ENCODE measurements at places on chromosomes 5 and 9.

- DNase-seq, result no peak
Observed at GRCh38 chr9:83572524-83572923, 34.3 kb upstream of the FRMD3 start.

- DNase-seq, result no peak
Observed at GRCh38 chr5:173880306-173880985, 7.7 kb upstream of the CPEB4 start.

GRCh38 chr9:105087910-105088898, 156.2 kb upstream of the SLC44A1 start:
- no peak for DNase-seq

- DNase-seq, result no peak
Observed at GRCh38 chr5:142520885-142521284, 165.0 kb downstream of the FGF1 start.

DNA sequence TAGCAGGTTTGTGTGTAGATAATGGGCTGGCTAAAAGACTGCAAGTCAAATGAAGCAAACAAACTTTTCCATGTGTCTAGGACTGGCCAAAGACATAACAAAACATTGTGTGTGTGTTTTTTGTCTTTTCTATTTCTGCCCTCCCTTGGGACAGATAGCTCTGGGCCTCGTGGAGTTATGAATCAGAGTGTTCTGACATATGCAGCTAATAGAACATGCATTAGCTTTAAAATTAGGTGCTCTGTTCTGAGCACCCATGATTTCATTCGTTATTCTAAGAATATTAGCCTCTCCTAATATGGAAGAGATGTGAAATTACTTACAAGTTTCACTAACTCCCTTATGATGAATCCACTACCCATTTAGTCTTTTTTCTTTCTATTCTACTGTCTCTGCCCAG, 367.3 kb upstream of the PAPPA start:
- no peak for DNase-seq

Measured in activated CD4-positive, alpha-beta T cell treated with anti-CD3 and anti-CD28 coated beads, Interleukin-2, Interleukin-6, amounts not matched to agents 100 ng/mL and 50 ng/mL, durations not matched to agents 16 hours and 8 hours (primary cell).